ENCODE measurements at places on chromosomes 2 and 18.

GRCh38 chr18:66510357-66511045 lies 93.4 kb downstream of the CDH19 start:
- no peak for DNase-seq

DNA sequence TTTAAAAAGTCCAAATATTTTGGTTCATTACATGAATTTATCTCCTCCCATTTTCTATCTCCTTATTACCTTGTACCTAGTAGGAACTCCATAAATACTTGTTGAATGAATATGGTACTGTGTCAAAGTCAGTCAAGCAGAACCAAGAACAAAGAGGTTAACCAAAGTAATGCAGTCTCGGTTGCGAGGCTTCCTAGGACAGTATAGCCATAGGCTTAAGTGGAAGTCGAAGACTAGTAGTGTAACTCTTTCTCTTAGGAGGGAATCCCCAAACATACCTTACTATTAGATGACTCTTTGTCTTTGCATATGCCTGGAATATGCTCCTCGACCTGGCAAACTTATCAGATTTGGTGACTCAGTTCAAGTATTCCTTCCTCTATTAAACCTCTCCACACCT lies 4.8 kb downstream of the LIPT1 start:
- no peak for DNase-seq

- no peak for DNase-seq
These were observed 91.4 kb upstream of the LGALSL start for GRCh38 chr2:64362562-64363026.

- peak; percentile 34 for DNase-seq
These were observed 93.2 kb downstream of the SOCS6 start for GRCh38 chr18:70382017-70382416.

- DNase-seq: no peak
These were observed 103.6 kb downstream of the DNAH6 start for GRCh38 chr2:84619794-84620371.

DNA sequence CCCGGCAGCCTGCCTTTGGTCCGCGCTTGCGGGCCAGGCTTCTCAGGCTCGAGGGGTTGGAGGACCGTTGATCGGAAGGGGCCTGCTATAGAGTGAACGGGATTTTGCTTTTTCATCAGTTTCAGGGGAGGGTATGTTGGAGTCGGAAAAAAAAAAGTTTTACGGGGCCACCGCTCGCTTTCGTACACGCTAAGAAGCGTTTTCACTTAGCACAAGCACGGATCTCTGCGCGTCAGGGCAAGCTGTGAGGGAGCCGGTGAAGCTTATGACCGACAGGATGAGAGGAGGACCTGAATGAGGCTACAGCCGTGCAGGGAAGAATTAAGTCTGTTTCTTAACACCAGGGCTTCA lies 443 bp downstream of the CPSF3 start:
- DNase-seq: peak; percentile 23

DNA sequence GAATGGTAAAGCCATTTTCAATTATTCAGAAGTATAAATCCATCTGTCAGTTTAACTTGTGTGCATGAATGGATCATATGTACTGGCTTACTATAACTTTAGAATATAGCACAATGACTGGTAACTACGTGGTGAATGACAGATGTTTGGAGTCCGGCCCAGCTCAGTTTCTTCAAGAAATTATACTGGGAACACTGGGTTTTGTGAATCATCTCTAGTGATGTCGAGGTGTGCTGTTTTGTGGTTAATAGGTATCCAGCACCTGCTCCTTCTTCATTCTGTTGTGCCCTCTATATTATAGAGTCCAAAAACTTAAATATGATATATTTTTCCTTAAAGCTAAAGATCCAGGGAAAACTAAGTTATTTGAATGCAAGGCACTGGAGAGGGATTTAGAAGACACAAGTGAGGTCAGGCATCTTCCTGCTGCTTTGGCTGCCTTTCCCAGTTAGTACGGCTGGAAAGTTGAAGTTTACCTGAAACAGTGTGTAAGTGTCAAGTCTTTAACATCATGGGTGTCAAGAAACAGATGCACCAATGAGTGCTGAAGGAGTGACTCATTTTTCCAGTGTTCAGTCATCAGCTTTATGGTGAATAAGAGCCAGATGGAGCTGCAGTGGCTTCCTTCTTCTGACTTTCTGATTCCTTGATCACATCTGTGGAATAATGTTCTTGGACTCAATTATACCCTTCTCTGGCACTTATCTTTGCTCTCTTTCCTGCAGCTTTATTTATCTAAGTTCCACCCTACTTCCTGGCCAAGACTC lies 1079.5 kb upstream of the CELF4 start:
- DNase-seq: no peak
